NCI-H1930 (cell line): ENCODE measurements at places on chromosomes 5 and 9.

DNA sequence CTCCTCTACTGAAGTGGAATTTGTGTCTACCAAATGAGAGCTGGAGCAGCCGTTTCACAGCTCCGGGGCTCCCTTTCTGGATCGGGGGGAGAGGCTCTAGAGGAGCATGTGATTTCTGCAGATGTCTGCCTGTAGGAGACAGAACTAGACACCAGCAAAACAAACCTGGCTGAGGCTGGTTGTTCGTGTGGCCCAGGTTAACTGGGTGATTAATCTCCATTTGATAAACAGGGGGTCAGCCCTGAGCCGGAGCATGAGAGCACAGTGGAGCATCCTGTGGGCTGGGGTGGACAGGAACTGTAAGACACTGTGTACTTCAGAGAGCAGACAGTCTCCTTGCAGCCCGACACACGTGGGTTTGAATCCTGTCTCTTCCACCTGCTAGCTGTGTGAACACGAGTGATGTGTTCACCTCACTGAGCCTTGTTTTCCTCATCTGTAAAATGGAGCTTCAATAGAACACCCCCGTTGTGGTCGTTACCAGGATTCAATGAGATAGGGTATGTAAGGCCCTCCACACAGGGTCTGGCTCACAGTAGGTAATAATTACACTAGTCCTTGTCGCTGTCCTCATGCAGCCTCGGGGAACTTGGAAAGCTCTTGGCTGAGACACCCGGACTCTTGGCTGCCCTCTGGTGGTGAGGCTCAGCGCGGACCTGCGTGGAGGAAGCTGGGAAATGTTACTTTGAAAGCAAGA, 12.9 kb downstream of the CXCL14 start:
- DNase-seq = no peak

GRCh38 chr9:297104-297972, 82.7 kb downstream of the DOCK8 start:
- no peak for DNase-seq

DNA sequence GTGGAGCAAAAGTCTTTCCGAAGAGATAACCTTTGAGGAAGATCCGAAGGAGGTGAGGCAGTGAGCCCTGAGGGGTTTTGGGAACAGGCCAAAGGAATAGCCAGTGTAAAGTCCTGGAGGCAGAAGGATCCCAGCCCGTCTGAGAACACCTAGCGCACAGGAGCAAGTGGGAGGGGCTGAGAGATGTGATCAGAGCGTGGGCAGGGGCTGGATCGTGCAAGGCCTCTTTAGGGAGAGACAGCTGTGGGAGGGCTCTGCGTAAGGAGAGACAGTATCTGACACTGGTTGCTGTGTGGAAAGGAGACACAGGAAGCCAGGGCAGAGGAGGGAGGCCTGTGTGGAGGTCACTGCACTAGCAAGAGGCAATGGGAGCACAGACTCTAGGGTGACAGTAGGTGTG, 68.2 kb downstream of the BARX1 start:
- no peak for DNase-seq

- no peak for DNase-seq
Measured at GRCh38 chr5:159021901-159022556, 77.7 kb downstream of the EBF1 start.
